ENCODE measurements at places on chromosomes 12 and 14.

- DNase-seq: no peak
Measured at GRCh38 chr14:79947440-79948054, 263.8 kb downstream of the DIO2 start.

DNA sequence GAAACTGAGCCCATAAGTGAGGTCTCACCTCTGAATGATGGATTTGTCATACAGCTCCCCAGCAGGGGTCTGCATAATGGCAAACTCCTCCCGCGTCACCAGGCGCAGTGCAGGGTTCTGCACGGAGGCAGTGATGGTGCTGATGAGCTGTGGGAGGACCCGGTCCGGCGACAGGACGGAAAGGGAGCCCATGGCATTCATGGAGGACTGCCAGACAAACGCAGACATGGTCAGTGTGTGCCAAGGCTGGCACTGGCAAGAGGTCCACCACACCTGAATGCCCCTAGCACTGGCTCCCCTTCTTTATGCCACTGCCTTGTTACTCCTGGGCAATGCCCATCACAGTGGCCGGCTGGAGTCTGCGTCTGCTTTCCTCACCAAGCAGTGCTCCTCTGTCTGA is 32.7 kb downstream of the GCN1 start:
- no peak for DNase-seq

DNA sequence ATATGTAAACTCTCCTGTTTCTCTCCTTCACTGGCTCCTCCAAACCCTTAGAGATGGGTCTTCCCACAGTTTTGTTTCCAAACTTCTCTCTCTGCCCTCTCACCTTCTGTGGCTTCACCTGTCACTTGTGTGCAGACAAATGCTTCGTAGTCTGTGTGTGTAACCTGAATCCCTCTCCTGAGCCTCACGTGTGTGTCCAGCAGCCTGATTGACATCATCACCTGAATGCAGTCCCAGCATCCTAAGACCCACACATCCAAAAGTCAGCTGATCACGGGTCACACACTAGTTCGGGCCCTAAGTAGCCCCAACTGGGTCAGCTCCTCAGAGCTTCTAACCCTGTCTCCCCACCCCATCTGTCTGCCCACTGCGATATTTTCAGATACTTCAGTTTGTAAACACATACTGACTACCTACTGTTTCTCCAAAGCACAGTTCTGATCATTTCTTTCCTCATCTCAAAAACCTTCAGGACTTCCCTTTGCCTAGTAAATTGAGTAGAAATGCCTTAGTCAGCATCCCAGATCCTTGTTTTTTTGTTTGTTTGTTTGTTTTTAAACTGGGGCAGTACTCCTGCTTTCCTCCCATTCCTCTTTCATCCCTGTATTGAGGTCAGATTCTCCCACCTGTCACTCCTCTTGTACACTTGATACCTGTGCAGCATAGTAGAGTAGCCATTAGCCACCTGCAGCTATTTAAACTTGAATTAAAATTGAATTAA is 23.7 kb downstream of the FNTB start:
- no peak for DNase-seq

DNA sequence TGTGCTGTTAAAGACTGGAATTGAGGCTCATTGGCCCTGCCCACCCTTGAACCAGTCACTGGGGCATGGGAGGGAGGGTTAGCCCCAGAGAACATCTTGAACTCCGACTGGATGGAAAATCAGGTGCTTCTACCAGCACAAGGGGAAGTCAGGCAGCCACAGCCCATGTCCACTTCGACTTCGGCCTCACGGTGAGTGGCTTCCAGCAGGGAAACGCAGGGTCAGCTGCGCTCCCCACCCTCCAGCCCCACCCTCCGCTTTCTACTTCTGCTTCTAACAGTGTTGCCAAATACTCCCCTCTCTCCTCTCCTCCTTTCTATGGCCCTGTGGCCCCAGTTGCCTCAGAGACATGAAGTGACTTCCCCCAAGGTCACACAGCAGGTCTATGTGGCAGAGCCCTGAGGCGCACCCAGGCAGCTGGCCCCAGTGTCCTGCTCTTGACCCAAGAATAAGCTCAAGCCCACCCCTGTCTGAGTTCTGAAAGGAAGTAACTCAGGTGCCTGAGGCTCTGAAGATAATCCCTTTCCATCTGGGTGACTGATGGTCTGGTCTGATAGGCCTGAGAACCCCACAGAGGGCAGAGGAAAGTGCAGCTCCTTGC is 11.9 kb upstream of the SH2B3 start:
- no peak for DNase-seq

All from chondrocyte (in vitro differentiated cells).